ENCODE measurements at places on chromosomes 7 and 10.

- DNase-seq = no peak
Measured at GRCh38 chr10:31864834-31865518, 63.7 kb downstream of the ARHGAP12 start.

- DNase-seq = peak; percentile 11
Measured at GRCh38 chr7:29748286-29749099, 57.8 kb upstream of the WIPF3 start.

DNA sequence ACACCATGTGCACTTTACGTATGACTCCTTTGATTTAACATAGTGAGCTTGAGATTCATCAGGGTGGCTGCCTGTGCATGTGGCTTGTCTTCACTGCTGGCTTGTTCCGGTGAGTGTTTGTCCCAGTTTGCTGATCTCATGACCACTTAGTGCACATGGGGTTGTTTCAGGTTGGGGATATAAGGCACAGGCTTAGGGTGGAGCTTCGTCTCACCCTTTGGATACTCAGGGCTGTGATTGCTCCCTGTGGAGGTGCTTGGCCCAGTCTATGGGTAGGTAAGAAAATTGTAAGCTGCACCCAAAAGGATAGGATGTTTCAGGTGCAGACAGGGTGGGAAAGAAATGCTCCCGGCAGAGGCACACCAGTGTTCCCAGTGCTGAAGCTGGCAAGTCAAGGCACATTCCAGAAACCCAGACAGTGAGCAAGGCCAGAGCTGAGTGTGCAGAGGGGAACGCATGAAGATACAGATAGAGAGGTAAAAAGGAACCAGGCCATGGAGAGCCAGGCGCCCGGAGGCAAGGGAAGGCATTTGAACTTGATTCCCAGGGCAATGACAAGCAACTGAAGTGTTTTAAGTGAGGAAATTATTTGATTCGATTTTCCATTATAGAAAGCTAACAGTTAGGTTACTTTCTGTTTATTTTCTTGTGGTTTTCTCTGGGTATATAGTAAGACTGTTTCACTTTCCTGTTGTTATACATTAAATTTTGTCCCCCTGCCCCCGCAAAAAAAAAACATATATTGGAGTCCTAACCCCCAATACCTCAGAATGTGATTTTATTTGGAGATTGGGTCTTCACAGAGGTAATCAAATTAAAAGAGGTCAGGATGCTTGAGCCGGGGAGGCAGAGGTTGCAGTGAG, 289.8 kb upstream of the KLF6 start:
- DNase-seq = no peak

- DNase-seq = peak; percentile 97
Measured at GRCh38 chr7:90816511-90817142, 220.5 kb downstream of the CDK14 start.

DNA sequence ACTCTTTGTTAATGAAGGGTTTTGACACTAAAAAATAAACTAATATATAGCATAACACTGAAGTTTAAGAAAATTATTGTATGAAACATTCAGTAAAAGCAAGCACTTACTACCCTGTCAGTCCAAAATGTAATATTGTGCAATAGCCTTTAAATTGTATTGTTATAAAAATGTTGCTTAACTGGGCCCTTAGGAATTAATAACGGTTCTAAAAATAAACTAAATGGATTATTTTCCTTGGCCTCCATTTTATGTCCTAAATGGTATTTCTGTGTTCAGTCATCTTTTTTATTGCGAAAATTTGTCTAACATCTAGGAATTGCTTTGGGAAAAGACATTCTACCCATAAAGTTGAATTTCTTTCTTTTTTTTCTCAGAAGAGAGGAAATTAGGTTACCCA, 49.0 kb upstream of the ABI1 start:
- no peak for DNase-seq

GRCh38 chr7:157834501-157835163, 497.8 kb downstream of the DNAJB6 start:
- DNase-seq = no peak

GRCh38 chr10:95567903-95568630, 6.9 kb upstream of the SORBS1 start:
- no peak for DNase-seq

DNA sequence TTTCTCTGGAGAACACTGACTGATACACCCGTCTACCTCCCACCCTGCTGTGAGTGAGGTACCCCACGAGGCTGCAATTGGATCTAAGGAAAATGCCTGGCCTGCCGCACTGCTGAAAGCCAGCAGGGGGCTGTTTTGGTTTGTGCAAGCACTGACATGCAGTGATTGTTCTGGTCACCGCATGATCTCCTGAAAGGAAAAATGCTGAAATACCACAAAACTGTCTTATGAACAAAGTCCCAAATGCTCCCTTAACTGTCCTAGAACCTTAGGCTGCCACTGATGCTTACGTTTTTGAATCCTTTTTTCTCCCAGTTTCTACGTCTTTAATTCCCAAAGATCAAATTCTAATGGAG, 132.7 kb downstream of the JCAD start:
- peak; percentile 42 for DNase-seq

DNA sequence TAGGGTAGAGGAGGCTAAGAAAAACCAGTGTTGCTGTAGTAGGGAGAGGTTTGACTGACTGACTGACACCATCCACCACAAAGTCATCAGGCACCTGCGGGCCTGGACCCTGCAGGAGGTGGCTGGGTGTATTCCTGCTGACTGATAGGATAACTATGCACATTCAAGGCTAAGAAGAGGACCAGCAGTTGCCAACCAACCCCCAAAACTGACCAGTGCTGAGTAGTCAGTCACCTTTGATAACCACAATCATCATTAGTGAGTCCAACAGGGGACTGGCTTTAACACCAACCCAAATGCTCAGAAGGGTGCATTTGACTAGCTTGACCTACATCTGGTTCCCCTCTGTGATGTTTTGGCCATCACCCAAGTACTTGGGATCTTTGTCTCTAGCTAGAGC, 30.5 kb downstream of the PLXNA4 start:
- no peak for DNase-seq

GRCh38 chr7:110071192-110071591, 1019.7 kb upstream of the LRRN3 start:
- no peak for DNase-seq

Measured in fibroblast of skin of left quadriceps (primary cell).